DMS79 treated with DMSO at 0.1 percent for 48 hours (cell line): ENCODE measurements at places on chromosomes 3 and 15.

GRCh38 chr15:70512772-70513362 is 250.5 kb downstream of the UACA start:
- DNase-seq: no peak

- DNase-seq: no peak
Observed at GRCh38 chr3:56839784-56840715, 38.3 kb upstream of the ARHGEF3 start.

DNA sequence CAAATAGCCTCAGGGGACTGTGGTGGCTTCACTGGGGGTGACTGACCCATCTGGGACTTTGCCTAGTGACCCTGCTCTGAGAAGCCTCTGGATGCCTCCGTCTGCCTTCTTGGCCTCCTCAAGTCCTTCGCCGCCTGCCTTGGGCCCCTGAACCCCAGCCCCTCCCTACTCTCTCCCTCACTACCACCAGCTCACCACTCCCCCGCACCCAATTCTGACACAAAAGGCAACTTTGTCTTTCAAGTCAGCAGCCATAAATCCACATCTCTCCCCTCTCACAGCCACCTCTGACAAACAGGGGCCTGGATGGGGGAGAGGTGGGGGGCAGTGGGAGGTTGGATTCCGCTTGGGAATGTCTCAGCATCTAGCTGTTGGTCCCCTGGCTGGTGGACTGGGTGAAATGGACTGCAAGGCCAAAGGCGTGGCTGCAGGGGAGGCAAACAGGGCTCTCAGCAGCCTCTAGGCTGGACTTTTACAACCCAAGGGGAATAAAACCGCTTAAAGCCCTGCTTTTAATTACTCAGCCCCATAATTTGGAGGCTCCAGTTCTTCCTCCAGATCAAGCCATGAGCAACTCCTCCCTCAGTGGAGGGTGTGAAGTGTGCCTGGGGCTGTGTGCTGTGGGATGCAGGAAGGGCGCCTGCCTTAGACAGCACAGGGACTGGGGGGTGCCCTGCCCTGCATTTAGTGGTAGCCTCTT is 33.4 kb downstream of the IGDCC3 start:
- no peak for DNase-seq

GRCh38 chr3:160883373-160883772 is 127.3 kb downstream of the PPM1L start:
- no peak for DNase-seq

GRCh38 chr15:50432230-50432629 is 8.0 kb downstream of the USP8 start:
- DNase-seq: no peak

DNA sequence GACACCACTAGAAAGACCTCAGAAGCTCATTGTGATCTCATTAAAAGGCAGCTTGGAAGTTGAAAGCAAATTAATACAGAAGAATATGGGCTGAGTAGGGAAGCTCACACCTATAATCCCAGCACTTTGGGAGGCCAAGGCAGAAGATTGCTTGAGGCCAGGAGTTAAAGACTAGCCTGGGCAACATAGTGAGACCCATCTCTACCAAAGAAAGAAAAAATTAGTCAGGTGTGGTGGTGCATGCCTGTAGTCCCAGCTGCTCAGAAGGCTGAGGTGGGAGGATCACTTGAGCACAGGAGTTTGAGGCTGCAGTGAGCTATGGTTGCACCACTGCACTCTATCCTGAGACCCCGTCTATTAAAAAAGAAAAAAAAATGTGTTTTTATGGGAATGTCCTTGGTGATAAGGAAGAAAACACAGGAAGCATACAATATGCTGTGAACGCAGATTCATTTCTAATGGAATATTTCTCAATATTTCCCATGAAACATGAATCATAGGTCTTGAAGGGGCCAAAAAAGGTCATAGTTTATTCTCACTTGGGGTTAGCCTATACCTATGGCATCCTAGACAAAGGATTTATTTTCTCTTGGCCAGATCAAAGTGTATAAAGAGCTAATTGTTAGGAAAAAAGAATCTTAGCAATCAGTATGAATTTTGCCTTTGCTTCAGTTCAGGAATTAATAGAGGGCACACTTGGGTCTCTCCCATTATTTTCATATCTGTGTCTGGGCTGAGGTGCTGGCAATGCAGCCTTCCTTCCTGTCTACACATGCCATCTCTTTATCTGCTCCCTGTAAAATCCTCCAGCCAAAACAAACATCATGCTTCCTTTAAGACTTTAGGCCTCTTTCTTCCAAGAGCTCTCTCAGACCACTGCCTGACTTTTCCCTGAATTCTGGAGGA is 98.2 kb downstream of the FNDC3B start:
- DNase-seq: peak; percentile 77

DNA sequence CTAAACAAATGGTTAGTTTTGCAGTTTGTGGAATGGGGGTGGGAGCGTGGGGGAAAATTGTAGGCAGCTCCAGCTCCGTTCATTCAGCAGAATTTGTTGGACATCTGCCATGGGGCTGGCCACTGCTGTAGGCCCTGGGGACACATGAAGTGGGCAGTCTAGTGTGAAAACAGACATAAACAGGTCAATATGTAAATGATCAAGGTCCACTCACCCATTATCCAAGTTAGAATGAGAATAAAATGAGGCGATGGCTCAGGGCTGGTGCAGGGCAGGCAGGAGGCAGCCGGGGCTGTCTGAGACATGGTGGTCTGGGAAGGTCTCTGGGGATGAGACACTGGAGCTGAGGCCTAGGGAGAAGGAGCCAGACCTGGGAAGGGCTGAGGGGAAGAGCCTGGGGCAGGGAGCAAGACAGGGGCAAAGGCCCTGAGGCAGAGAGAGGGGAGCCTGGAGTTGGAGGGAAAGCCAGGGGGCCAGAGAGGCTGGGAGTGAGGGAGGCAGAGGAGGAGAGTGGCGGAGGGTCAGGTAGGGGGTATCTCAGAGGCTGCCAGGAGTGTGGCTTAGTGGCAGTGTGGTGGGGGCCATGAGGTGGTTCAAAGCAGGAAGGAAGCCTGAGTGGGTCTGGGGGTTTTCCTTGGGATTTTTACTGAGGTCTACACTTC is 6.2 kb upstream of the SLC6A6 start:
- no peak for DNase-seq

DNA sequence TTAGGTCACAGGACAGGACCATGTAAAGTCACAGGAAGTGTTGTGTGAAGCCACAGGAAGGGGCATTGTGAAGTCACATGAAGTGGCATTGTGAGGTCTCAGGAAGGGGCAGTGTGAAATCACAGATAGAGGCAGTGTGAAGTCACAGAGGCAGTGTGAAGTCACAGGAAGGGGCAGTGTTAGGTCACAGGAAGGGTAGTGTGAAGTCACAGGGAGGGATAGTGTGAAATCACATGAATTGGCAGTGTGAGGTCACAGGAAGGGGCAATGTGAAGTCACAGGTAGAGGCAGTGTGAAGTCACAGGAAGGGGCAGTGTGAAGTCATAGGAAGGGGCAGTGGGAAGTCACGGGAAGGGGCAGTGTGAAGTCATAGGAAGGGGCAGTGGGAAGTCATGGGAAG is 37.9 kb downstream of the GASK1A start:
- DNase-seq: no peak

DNA sequence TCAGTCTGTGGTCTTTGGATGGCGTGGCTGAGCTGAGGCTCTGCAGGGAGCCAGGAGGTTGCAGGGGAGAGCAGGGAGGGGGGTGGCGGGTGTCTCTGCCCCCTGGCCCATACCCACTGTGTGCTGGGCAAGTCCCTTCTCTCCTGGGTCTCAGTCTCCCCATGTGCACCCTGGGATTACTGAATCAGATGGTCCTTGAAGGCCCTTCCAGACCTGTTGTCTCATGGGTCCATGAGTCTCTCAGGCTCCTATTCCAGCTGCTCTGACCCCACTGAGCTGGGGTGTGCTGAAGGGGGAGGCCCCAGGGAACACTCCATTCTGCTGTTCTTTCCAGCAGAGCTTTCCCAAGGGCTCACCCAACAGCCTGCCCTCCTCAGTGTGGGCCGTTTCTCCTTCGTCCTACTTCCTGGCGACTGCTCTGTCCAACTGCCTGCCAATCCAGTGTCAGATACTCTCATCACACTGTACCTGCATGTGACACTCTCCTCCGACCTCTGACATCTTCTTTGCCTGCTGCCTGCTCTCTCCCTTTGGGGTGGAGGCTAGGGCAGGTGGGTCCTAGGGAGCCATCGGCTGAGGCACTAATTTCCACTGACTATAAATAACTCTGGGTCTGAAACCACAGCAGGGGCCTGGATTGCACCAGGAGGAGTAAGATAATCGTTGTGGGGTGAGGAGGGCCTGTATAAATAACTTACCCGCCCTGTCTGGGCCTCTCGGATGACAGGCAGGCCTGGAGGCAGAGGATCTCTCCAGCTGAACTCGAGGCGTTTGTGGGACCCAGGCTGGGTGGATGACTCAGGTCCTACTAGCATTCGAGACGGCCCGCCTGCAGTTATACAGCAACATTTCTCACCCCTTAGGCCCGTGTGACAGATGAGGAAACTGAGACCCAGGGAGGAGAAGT is 67.1 kb downstream of the ATP2B2 start:
- DNase-seq: no peak

DNA sequence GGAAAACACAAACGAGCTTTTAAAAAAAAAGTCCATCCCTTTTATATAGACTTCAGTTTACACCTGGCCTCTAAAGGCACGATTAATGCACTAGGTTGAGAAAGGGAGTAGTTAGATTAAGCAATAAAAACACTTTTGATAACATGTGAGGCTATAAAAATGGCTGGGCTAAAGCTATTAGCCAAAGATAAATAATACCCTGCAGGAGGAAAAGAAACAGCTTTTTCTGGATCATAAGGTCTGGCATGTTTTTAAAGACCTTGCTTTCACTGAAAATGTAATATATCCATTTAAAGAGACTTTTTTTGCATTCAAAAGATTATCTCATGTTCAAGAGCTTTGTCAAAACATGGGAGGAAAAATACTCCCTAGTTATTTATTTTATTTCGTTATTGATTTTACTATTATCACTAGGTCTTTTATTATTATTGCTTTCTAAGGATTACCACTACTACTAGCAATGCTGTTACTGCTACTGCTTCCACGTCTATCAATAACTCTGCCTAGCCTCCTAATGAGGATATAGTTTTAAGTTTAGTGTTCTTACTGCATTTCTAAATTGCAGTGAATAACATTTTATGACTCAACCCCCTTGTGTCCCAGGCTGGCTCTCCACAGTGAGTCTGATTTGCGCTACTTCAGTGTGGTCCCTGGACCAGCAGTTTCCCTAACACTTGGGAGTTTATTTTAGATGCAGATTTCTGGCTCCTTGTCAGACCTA is 93.4 kb downstream of the THRB start:
- no peak for DNase-seq

GRCh38 chr3:56980798-56981390 is 79.6 kb upstream of the SPATA12 start:
- DNase-seq: no peak

GRCh38 chr3:32814361-32814760 is 3.4 kb upstream of the TRIM71 start:
- DNase-seq: no peak

GRCh38 chr3:123291404-123291803 is 89.7 kb downstream of the SEC22A start:
- no peak for DNase-seq
